ENCODE measurements at places on chromosomes 4 and X.
A peak's percentile ranks its signal among the peaks of the same experiment; 100 is the strongest.

GRCh38 chrX:41384051-41384705, 50.2 kb downstream of the DDX3X start:
- peak; percentile 63 for DNase-seq

GRCh38 chr4:67573193-67573592, 14.7 kb downstream of the STAP1 start:
- peak; percentile 40 for DNase-seq

DNA sequence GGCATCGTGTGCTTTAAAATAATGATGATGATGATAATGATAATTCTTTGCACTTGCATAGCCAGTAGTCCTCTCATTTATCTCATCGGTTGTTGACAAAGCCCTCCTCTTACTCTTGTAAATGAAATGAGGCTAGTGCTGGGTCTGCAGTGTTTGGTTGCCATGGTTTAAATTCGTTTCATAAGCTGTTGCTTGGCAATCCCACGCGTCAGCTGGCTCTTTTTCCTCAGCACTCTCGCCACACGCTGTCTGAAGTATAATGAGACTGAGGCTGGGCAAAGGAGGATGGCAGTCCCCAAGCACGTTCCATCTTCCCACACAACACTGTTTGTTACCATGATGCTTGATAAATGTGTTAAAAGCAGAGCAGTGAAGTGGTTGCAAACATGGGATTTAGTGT, 15.5 kb downstream of the PAGE4 start:
- DNase-seq = no peak

GRCh38 chr4:80173401-80173800, 23.9 kb upstream of the PRDM8 start:
- peak; percentile 51 for DNase-seq

DNA sequence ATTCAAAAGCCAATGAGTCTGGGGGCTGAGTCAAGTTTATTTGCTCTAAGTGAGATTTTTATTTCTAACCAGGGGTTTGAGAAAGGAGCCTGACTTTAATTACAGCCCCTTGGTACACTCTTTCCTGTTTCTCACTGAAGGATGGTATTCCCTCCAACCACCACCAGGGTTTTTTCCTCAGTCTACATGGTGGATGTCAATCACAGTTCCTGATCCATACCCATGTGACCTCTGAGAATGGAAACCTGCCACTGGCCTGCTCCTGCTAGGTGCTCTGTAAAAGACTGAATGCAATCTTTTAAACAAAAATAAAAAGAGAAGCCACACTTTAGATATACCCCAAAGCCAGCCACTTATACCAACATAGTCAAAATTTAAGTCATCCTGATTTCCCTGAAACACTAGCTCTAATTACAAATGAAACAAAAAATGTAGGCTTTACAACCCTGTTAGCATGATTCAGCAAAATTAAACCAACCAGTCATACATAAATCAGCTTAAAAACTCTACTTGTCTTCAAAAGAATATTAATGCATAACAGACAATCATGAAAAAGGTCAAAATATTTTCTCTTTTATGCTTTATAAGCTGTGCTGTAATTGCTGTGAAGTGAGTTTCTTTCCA, 112.1 kb upstream of the NWD2 start:
- no peak for DNase-seq

DNA sequence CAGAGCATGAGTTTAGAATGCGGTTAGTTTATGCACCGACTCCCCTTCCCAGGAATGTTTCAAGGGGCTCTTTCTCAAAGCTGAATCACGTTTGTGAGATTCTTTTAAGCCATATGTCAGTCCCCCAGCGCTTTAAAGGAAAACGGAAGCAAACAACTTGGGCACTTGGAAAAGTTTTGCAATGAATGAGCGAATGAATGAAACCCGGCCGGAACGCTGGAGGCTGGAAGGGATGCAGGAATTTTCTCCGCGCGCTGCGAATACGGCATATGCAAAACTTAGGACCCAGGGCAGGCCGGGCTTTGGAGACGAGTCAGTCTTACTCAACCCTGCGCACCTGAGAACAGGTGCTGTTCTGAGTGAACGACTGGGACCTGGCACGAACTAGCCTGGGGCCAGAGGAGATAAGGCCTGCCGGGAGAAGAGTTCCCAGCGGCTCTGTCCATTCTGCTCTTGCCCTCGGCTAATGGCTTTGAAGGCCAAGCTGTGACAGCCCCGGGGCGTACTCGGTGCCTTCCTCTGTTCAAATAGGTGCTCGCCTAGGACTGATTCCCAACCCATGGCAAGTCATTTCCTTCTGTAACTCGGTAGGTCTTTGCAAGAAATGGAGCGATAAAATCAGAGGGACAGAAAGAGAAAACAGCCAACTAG, 743 bp upstream of the NRK start:
- DNase-seq = no peak

GRCh38 chr4:101761405-101761804, 29.1 kb upstream of the BANK1 start:
- DNase-seq = no peak

GRCh38 chr4:18421519-18421918, 400.0 kb upstream of the LCORL start:
- DNase-seq = no peak

- no peak for DNase-seq
Observed at GRCh38 chr4:173345648-173346047, 11.5 kb upstream of the HMGB2 start.

DNA sequence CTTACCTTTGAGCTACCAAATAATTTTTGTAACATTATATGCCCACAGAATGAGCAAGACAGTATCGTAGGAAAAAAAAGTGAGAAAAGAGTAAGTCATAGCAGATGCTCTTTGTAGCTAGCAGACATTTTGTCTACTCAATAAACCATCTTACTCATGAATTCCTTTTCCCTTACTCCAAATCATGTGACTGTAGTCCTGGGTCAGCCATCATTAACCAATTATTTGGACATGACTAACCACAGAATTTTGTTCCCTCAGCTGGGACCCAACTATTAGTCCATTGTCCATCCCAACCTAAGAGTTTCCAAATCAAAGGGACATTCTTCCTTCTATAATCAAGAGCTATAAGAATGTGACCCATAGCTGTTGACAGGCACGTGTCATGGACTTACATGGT, 11.4 kb downstream of the UBE2D3 start:
- DNase-seq = no peak

DNA sequence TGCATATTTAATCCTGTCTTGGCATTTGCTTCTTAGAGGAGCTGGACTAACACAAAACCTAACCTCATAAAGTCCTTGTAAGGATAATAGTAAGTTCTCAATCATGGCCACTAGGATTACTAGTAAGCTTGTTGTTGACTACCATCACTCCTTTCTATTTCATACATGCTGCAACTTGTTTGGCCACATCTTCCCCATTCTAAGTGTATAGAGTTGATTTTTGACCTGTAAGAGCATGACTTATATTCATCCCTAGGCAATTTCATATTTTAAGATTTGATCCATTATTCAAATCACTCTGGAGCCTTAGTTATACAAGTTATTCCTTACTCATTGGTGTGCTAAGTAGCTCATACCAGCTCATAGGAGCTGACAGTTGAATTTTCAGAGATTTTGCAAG, 109.4 kb downstream of the EFHC2 start:
- no peak for DNase-seq

- DNase-seq = no peak
Observed at GRCh38 chr4:181507938-181508337, 735.3 kb upstream of the TENM3 start.

- no peak for DNase-seq
Observed at GRCh38 chrX:46531442-46531841, 13.8 kb downstream of the ZNF674 start.

- peak; percentile 92 for DNase-seq
Observed at GRCh38 chr4:6688879-6689505, 4.7 kb upstream of the S100P start.

DNA sequence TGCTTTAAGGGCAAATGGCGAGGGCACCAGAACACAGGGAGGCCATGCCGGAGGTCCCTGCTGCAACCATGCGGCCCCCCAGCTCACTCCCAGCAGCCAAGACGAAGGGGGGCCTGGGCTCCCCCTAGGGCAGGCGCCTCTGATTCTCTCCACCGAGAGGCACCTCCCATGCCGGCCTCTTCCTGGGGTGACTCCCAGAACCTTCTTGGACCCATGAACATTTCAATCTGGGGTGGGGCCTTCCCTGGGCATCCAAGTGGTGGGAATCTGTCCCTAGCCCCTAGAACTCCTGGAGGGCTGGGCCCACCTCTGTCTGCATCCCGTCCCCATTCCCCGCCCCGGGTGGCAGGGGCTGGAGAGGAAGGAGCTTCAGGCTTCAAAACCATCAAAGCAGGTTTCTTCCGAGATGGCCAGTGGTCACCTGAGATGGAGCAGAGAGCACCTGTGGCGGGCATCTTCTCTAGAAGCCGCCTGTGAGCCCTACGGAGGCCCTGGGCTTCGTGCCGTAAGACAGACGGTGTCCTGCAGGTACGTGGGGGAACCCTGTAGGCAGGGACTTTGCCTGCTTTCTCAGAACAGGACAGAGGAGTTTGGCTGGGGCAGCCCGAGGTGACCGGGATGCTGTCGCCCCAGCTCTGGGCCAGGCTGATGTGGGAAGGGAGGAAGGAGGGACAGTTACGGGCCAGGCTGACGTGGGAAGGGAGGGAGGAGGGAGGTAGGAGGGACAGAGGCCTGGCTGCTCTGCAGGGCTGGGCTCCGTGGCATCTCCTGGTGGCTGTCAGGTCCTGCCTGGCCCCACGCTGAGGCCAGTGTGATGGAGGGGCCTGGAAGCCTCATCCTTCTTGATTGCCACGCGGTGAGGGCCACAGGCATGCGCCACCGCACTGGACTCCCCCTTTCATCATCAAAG, 6.8 kb upstream of the SLC25A6 start:
- DNase-seq = no peak

DNA sequence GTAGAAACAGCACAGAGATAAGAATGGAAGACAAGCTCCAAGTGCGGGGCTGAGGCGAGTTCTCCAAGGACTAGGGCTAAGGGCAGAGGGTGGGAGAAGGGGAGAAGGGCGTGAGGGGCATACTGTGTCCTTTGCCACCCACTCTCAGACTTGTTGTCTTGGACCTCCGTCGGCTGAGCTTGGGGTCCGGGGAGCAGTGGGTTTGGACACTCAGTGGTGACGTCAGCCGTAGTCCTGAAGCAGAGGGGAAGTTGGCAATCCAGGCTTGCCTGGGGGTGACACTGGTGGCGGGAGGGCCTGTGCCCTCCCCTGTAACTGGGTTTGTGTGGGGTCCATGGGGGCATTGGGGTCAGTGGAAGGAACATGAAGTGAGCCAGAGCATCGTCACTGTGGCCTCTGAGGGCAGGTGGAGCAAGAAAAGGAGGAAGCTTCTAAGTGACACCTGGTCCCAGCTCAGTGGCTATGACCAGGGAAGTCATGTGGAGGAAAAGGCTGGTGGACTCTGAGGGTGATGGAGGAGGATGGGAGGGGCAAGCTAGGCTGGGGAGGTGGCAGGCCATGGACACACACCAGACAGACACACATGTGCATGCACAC, 17.6 kb downstream of the CD99 start:
- DNase-seq = no peak

GRCh38 chrX:72131317-72132294, at the start of gene RTL5:
Gene RTL5, minus strand, starts transcription at chrX:72131915.
- DNase-seq = peak; percentile 62

- no peak for DNase-seq
Observed at GRCh38 chrX:1213971-1214370, 1.5 kb upstream of the CRLF2 start.

DNA sequence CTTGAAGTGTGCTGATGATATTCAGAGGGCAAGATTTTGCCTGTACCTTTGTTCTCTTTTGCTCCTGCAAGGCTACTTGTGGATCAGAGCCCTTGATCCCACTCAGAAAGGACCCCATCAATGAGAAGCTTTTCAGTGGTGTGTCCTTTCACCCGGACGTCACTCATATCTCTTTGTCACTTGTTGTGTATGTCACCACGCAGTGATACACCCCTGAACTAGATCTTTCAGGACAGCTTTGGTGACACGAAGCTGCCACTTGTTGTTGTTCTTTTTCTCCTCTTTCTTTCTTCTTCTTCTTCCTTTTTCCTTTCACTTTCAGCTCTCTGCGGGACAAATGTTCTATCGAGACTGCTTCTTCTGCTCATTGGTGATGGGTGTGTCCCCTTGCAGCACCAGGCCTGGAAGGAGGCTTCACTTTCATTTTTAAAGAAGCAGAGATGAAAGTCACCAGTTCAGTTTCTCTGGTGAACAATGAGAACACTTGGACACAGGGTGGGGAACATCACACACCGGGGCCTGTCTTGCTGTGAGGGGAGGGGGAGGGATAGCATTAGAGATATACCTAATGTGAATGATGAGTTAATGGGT, 83.6 kb downstream of the NBDY start:
- DNase-seq = no peak

- DNase-seq = no peak
Observed at GRCh38 chr4:182765987-182766856, 151.0 kb downstream of the DCTD start.

DNA sequence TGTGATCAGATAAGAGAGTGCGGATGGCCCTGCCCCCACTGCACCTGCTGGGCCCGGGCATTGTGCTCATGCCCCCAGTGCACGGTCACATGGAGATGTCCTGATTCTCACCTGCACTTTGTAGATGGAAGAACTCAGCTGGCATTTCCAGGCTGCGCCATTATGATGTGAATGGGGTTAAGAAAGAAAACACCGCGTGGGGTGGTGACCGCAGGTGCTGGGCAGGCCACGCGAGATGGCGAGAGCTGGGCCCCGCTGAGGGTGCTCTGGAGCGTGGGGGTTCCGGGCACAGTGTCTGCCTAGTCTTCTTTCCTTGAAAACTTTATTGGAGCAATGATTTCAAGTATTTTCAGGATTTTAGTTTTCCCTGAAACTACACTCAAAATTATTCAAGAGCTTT, 17.8 kb upstream of the HGFAC start:
- no peak for DNase-seq

DNA sequence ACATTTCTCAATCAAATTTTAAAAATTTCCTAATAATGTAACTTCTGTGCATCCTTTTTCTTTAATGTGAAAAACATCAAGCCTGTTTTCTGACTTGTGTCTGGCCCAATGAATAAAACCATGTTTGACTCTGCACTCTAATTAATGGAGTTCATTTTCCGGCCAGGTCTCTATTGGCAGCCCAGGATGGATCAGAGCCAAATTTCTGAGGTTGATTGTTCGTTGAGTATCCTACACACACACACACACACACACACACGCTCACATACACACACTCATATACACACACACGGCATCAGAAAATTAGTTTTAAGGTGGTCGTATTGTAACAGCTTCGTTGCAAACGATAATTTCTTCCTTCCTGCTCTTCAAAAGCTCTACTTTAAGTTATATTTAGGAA, 28.9 kb upstream of the TLL1 start:
- DNase-seq = no peak

- no peak for DNase-seq
Observed at GRCh38 chr4:173211838-173212237, 43.2 kb downstream of the GALNT7 start.

- DNase-seq = peak; percentile 19
Observed at GRCh38 chr4:30396772-30397475, 323.2 kb upstream of the PCDH7 start.

GRCh38 chrX:63686878-63687714, 97.9 kb downstream of the ARHGEF9 start:
- peak; percentile 37 for DNase-seq

DNA sequence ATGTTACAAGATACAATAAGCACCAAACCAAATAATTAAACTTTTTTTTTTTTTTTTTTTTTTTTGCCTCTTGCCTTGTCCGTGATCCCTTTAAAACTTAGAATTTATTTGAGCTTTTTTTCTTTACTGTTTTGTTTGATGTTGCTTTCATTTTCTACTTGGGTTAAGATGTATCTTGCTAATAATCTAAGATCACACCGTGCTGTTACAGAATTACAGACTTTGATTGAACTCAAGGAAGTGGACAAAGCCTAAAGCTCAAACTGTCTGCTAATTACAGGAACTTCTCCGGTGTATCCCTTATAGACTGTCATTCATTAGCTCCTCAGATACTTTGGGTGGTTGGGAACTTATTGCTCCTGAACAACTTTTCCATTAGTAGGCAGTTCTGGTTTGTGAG, 26.5 kb downstream of the STIM2 start:
- DNase-seq = no peak

Data from Kasumi-1 (cell line).